Activated CD4-positive, alpha-beta T cell treated with anti-CD3 and anti-CD28 coated beads for 36 hours (primary cell): ENCODE measurements at places on chromosomes 16 and 17. TPM values are rescaled to one million over a fixed set of nuclear protein-coding genes. Genes with fewer than 3 reads are reported as not detected.

TMUB2 gene
- total RNA-seq, result 19.8 TPM

CCL4 gene
- total RNA-seq, result 311 TPM

DNA sequence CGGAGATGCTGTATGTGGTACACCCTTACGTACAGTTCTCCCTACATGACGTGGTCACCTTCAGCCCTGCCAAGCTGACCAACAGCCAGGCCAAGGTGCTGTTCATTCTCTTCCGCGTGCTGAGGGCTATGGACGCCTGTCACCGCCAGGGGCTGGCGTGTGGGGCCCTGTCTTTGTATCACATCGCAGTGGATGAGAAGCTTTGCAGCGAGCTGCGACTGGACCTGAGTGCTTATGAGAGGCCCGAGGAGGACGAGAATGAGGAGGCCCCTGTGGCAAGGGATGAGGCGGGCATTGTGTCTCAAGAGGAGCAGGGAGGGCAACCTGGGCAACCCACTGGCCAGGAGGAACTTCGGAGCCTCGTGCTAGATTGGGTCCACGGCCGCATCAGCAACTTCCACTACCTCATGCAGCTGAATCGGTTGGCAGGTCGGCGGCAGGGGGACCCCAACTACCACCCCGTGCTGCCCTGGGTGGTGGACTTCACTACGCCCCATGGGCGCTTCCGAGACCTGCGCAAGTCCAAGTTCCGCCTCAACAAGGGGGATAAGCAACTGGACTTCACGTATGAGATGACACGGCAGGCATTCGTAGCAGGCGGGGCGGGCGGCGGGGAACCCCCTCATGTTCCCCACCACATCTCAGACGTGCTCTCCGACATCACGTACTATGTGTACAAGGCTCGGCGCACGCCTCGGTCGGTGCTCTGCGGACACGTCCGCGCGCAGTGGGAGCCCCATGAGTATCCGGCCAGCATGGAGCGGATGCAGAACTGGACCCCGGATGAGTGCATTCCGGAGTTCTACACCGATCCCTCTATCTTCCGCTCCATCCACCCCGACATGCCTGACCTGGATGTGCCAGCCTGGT, 1.4 kb downstream of the WDR81 start:
- H3K4me1 ChIP-seq, result peaks cover 27% of the 10 kb centered on the region
- H3K4me3 ChIP-seq, result peak overlapping the region; percentile 65

GRCh38 chr17:78493450-78493849, 83.7 kb downstream of the DNAH17 start:
- H3K4me1 ChIP-seq, result no peaks in the 10 kb centered on the region
- H3K27me3 ChIP-seq, result no peaks in the 10 kb centered on the region
- no peak for DNase-seq
- H3K36me3 ChIP-seq, result no peaks in the 10 kb centered on the region

GRCh38 chr16:48542020-48542473, 67.9 kb downstream of the N4BP1 start:
- peaks cover 12% of the 10 kb centered on the region for H3K36me3 ChIP-seq
- no peak overlapping the region for H3K4me3 ChIP-seq
- peak; percentile 47 for DNase-seq
- no peaks in the 10 kb centered on the region for H3K27me3 ChIP-seq
- no peak overlapping the region for H3K27ac ChIP-seq

- peaks cover 2% of the 10 kb centered on the region for H3K27me3 ChIP-seq
- H3K36me3 ChIP-seq, result no peaks in the 10 kb centered on the region
- no peak overlapping the region for H3K4me3 ChIP-seq
These were observed 460.0 kb downstream of the HS3ST3B1 start for GRCh38 chr17:14760719-14761411.
